PC-3 (cell line): ENCODE measurements at places on chromosomes 1 and 21.
A peak's percentile ranks its signal among the peaks of the same experiment; 100 is the strongest.

- DNase-seq = no peak
Observed at GRCh38 chr1:228872080-228872479, 136.8 kb downstream of the RHOU start.

DNA sequence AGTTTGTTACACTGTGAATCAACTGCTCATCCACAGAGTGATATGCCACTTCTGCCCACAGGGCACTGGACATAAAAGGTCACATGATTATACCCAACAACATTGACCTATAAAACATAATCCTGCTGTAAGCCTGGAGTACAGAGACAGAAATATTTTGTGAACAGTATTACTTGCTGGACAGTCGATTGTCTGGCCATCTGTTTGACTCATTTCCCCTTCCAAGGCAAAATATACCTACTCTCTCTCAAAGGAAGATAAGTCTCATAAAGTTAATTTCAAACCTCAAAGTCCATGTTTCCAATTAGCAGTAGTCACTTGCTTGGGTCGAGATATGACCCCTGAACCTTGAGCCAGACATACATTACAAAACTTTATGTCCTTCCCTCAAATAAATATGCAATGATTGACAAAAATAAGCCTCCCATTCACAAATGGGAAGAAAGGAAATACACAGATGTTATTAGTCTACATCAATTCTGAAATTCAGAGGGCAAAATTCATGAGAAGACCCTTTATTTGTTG lies 39.3 kb upstream of the RGS18 start:
- DNase-seq = no peak

- no peak for DNase-seq
Observed at GRCh38 chr1:109040627-109040988, 1.3 kb downstream of the WDR47 start.

DNA sequence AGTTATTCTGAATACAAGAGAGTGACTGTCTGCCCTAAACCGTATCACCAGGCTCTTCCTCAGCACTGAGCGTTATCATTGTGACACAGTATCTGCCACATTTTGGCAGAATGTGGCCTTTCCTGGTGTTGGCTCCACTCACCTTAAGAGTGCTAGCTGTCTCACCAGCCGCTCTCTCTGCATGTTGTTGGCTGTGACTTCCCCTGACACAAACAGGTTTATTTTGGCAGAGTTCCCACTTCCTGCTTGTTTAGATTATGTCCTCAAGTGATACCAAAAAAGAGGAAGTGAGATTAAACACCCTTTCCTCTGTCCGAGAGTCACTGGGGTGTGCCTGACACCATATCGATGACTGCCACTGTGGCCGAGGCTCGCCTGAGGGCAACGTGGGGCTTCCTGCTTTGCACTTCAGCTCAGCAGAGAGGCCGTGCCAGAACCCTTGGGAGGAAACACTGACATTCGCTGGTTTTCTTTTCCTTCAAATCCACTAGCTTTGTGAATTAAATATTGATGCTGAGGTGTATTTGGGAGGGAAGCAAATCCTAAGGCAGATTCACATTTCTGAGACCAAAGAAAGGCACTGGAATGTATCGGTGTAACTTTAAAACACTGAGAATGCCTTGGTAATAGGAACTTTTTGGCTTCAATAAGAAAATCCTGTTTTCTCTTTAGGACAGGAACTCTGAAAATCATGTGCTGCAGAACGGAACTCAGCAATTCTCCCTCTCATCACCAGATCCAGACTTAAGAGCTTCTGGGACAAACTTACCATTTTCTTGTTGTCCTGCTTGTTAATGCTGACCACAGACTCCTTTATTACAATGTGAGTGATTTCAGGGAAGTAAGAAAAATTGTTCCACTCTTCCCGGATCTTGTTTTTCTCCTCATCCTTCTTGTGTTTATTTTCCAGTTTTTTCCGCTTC lies 102.1 kb downstream of the JAK1 start:
- DNase-seq = peak; percentile 84

- DNase-seq = no peak
Observed at GRCh38 chr1:216606047-216606637, 117.1 kb downstream of the ESRRG start.

GRCh38 chr21:17537299-17537698 lies 24.5 kb downstream of the CXADR start:
- DNase-seq = peak; percentile 55

DNA sequence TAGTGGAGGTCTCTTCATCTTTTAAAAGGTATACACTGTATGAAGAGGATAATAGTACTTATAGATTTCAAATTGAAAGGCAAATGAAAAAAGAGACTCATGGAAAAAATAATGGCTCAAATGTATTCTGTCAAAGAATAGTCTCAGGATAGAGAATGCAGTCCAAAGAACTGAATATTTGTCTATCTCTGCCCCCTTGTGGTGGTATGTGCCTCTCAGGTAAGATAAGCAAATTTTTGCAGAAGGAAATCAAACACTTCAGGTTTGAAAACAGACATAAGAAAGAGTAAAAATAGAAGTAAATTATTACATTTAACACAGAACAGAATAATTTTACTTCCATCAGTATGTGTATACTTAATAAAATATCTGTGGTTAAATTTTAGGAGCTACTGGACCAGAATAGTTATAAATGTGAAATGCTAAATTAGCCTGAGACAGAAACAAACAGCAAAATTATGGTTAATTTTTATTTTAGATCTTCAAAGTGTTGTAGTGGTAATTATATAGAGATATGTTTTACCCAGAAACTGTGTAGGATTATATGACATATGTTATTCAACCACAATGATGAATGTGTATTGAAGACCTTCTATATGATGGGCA lies 164.4 kb upstream of the PALMD start:
- DNase-seq = peak; percentile 83

- DNase-seq = peak; percentile 76
Observed at GRCh38 chr1:233081735-233082134, 131.3 kb downstream of the NTPCR start.
